ENCODE measurements at places on chromosomes 6 and 20.
A peak's percentile ranks its signal among the peaks of the same experiment; 100 is the strongest.

- DNase-seq, result no peak
These were observed 4.6 kb upstream of the RFPL4B start for GRCh38 chr6:112342511-112342910.

GRCh38 chr20:2122936-2123335 lies 21.3 kb downstream of the STK35 start:
- no peak for DNase-seq

DNA sequence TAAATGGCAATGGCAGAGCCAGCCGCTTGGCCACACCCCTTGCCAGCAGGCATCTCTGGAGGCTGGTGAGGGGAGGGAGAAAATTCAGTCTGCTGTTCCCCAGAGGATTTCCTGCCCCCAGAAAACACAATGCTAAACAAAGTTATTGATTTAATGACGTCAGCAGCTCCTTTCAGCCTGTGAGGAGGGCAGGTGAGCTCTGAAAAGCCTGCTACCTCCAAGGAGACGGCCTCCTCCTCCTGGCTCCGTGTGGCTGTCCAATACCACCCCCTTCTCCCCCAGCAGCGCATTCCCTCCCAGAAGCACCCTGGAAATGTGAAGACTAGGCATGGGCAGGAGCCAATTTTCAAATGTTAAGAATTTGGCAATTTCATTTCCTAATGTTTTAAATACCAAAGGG lies 393.1 kb downstream of the ZFAND3 start:
- no peak for DNase-seq

DNA sequence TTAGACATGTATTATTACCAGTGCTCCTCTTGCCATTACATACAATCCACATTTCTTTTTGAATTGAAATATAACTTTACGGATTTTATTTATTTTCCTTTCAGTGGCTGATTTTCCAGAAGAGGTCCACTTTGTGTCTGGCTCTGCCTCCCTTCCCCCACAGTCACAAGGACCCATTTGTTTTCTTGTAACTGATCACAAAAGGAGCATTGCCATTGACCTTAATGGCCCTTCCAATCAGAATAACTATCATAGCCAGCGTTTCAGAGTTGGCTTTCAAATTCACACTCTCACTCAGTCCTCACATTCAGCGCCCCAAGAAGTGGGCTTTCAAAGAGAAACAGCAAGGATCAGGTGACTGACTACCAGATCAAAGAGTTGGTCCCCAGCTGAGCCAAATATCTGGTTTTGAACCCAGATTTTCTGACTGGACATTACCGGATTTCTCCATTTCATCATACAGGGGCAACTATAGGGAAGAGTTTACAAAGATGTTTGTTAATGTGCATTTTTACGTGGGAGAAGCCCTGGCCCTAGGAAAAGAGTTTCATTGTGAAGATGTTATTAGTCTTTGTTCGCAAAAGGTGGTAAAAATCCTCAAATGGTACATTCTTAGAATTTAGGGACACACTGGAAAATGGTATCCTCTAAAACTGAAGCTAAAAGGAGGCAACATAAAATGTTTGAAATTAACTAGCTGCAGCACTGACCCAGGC lies 2.0 kb upstream of the SLC22A23 start:
- DNase-seq, result no peak

DNA sequence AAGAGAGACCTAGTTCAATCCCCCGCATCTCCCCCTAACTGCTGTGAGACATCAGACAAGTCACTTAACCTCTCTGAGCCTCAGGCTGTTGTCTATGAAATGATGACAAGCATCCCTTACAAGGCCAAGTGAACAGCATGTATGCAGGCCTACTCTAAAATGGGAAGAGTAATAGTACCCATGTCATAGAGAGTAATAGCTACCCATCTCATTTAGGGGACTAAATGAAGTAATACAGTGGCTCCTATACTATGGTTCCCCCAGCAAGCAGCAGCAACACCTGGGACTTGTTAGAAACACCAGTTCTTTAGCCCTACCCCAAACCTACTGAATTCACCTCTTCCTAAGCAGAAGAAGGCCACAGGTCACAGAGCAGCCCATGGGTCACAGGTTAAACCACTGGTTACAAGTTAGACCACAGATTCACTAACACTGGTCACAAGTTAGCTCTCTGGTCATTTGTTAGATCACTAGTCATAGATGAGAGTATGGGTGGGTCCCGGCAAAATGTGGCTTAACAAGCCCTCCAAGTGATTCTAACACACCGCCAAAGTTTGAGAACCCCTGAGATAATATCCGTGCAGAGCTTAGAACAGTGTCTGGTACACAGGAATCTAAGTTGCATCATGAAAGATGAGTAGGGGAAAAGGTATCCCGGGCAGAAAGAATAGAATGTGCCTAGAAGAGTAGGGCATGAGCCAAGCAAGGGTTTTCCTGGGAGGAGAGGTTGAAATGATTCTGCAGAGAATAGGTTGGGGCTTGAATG lies 1.4 kb downstream of the DEFB124 start:
- DNase-seq, result no peak

GRCh38 chr6:132892929-132893771 lies 78.8 kb downstream of the RPS12 start:
- no peak for DNase-seq

GRCh38 chr6:46072866-46073265 lies 56.9 kb upstream of the ENPP4 start:
- DNase-seq, result no peak

DNA sequence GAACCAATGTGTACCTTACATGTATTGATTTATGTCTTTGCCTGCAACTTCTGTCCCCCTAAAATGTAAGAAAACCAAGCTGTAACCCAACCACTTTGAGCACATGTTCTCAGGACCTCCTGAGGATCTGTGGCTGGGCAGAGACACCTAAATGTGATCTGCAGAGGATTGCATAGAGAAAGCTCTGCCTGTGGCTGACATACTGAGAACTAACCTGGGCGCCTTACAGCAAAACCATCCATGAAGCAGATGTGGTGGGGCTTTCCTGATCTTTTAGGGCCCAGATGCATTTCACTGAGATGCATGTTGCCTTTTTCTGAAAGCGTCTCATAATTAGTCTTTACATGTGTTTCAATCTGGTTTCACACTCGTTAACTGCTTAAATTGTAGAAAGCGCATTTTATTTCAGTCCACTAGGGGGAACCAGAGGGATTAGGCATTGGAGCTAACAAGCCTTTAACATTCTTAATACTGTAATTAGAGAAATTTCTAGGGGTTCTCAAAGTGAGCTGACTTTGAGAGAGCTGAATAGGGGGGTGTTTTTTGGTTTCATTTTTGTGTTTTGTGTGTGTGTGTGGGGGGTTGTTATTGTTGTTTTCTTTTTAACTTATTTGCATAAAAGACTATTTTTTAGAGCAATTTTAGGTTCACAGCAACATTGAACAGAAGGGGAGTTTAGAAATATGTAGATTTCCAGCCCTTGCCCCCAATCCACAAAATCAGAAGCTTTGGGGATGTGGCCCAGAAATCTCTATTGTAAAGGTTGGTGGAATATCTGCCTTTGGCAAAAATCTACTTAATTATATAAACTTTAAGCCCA lies 50.9 kb upstream of the FAM184A start:
- DNase-seq, result peak; percentile 64

- no peak for DNase-seq
These were observed 242.7 kb downstream of the SOX4 start for GRCh38 chr6:21836277-21836676.

DNA sequence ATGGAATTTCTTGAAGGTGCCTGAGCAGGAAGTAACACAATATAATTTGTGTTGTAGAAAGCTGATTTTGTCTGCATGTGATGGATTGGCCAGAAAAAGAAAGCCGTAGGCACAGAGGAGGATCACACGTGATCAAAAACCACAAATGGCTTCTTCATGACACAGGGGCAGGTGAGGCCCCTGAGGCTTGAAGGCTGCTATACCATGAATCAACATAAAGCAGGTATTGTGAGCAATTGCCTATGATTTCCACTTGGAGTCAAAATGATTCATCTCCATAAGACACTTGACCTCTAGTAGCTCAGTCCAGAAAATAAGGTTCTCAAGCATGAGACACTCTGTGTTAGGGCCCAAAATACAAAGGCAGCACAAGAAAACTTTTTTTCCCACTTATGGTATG lies 42.4 kb upstream of the EYA4 start:
- no peak for DNase-seq

GRCh38 chr6:160883999-160884398 lies 107.6 kb upstream of the MAP3K4 start:
- no peak for DNase-seq

GRCh38 chr6:105681061-105681460 lies 278.2 kb upstream of the PREP start:
- no peak for DNase-seq

GRCh38 chr6:13156381-13156780 lies 172.0 kb downstream of the TBC1D7 start:
- DNase-seq, result no peak

GRCh38 chr20:58981628-58982364 lies 740 bp downstream of the NELFCD start:
- peak; percentile 19 for DNase-seq

DNA sequence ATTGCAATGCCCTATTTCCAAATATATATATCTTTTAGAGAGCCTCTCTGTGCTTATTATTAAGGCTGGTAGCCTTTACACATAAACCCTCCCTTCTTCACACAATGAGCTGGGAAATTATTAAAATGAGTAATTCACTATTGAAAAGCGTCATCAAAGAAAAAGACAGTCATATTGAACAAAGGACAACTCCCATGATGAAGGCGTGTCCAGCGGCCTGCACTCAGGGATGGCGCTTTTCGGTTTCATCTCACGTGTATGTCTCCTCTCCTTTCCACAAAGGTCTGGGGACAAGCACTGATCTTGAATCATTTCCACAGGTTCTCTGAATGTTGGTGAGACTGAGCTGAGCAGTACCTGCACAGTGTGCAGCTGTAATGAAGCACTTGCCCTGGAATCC lies 3.5 kb downstream of the SERPINB9 start:
- no peak for DNase-seq

- no peak for DNase-seq
These were observed 42.2 kb downstream of the VSTM2L start for GRCh38 chr20:37945091-37945547.

- DNase-seq, result no peak
These were observed 61.3 kb upstream of the PMEPA1 start for GRCh38 chr20:57770852-57771720.

DNA sequence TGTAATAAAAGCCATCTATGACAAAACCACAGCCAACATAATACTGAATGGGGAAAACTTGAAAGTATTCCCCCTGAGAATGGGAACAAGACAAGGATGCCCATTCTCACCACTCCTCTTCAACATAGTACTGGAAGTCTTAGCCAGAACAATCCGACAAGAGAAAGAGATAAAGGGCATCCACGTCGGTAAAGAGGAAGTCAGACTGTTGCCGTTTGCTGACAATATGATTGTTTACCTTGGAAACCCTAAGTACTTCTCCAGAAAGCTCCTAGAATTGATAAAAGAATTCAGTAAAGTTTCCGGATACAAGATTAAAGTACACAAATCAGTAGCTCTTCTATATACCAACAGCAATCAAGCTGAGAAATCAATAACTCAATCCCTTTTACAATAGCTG lies 14.0 kb upstream of the RUNX2 start:
- DNase-seq, result no peak

DNA sequence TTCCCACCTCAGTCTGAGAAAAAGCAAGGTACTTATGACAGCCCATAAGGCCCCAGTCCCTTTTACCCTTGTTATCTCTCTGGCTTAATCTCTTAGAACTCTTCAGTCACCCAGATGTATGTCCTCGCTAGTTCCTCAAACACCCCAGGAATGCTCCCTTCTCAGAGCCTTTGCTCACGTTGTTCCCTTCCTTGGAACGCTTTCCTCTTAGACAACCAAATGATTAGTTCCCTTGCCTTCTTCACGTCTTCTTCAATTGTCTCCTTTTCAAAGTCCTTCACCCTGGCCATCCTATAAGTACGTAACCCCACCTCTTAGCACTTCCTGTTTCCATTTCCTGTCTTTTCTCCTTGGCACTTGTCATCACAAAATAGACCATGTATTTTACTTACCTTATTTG lies 1.1 kb upstream of the APOBEC2 start:
- peak; percentile 9 for DNase-seq

DNA sequence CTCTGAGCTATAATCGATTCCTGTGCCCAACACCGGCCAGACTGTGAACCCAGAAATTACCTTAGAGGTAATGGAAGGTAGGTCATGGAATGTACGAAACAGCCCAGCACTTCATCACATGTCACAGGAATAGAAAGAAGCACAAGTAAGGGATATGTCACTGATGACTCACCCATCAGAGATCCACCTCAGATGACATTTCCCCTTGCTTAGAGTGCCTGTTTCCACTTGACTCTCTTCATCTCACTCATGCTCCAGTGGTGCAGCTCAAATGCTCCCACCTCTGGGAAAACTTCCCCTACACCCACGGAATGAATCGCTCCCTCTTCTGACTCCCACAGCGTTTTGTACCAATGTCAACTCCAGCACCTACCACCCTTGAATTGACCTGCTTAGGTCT lies 381.6 kb upstream of the CNR1 start:
- DNase-seq, result no peak

GRCh38 chr6:158211273-158212055 lies 43.3 kb downstream of the GTF2H5 start:
- DNase-seq, result no peak

- no peak for DNase-seq
These were observed 6.7 kb downstream of the SNAI1 start for GRCh38 chr20:49989234-49990065.

DNA sequence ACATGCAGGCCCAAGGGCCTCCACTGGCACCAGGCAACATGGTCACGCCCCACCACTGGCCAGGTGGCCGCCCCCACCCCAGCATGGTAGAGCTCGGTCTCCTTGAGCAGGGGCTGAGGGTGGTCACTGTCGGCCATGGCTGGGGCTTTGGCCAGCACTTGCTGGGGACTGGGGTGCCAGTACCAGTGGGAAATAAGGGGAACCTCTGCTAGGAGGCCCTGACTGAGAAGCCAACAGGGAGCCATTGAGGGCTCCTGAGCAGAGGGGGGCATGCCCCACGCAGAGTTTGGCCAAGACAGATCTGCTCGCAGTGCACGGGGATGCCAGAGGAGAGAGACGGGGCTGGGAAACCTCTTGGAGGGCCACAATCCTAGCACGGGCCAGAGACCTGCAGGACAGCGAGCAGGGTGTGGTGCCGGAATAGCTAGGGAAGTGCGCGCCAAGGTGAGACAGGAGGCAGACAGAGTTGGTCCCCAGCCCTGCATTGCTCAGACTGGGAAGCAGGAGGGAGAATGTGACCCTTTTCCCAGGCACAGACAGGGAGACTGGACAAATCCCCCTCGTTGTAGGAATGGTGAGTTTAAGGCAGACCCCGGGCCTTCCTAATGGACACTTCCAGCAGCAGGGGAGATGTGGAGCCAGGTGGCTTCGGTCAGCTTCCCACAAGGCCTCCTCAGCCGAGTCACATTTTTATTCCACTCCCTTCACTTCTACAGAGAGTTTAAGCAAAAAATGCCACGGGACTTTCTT lies 179.0 kb upstream of the CST7 start:
- no peak for DNase-seq

All from CD4-positive, alpha-beta T cell treated with Interleukin-12 subunit alpha and Interleukin-12 subunit beta, for 1 hour (primary cell).